ENCODE measurements at places on chromosomes 3 and 15.
A peak's percentile ranks its signal among the peaks of the same experiment; 100 is the strongest.

DNA sequence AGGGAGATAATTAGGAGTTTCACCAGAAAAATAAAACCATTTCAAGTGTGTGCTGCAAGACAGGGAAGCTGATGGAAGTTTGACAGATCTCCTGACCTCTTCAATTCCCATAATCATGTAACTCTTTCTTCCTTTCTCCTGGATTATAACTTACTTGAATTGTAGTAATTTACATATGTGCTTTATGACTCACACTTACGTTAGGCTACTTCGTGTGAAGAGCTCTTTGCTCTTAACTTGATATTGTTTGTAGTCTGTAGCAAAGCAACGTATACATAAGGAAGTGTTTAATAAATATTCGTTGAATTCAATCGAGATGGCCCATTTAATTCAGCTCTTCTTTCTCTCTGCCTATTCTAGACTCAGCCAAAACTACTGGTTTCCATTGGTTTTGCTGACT, 23.5 kb downstream of the ROBO2 start:
- DNase-seq: no peak

DNA sequence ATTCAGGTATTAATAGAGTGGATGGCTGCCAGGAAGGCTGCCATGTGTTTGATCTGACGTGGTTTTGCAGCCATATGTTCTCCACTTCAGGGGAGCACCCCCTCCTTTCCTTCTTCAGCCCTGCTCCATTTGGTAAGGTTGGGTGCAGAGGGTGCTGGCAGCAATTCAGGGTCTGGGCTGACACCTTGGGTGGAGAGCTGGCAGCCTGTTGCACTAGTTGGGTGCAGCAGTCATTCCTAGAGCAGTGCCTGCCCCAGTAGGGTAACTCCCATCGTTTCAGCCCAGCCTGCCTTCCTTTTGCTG, 1.5 kb downstream of the TYRO3 start:
- DNase-seq: no peak

DNA sequence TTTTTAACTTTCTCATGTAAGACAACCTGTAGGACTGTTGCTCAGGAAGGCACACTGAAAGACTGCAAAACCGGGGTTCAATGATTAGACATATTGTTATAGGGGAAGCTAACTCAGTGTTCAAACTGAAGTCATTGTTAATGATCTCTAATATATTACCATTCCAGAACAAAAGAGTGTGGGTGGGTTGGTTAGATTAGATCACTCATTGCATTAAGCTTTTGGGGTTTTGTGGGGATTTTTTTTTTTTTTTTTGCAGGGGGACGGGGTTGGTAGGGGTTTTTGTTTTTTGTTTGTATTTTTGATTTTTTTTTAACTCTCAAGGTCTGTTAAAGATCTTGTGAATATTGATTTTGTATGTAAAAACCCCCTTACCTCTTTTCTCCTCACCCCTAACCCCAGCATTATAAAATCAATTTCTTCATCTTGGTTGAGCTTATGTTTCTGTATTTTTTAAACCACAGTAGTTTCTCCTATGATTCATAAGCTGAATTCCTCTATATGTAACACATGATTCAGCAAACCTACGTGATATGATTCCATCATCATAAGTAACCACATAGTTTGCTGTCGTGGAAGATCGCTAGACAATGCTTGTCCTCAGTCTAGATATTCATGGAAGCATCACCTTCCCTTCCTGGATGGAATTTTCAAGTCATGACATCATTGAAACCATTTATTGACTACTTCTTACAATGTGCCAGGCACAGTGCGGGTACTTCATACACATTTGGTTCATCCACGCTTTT, 544.1 kb upstream of the MDFIC2 start:
- DNase-seq: peak; percentile 81

GRCh38 chr15:80615783-80616391, 79.2 kb upstream of the ABHD17C start:
- DNase-seq: peak; percentile 11

GRCh38 chr3:146892041-146892440, 286.9 kb upstream of the PLSCR5 start:
- no peak for DNase-seq

DNA sequence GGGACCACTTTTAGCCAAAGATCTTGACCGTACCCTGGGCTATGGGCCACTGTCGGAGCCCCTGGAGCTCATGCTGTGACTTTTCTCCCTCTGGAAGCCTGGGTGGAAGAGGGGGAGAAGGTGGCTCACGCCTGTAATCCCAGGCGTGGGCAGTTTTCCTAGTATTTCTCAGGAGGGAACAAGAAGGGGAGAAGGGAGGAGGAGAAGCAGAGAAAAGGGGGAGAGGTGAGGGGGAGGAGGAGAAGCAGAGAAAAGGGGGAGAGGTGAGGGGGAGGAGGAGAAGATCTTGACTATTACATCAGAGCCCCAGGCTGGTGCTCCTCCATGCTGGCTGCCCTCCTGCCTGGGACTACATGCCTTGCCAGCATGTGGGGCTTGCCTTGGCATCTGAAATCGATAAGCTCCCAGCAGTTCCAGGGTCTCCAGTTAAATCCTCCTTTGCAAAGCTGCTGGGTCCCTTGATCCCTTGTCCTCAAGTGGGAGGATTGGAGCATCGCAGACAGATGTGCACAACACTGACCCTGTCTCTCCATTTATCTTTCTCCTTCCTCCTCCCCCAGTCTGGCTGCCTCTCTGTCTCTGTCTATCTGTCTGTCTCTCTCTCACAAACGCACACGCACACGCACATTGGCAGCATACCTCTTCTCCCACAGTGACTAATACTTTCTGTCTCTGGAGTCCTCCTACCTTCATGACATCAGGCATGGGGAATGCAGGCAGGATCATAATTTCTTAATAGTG, 41.6 kb downstream of the MRAS start:
- peak; percentile 83 for DNase-seq

DNA sequence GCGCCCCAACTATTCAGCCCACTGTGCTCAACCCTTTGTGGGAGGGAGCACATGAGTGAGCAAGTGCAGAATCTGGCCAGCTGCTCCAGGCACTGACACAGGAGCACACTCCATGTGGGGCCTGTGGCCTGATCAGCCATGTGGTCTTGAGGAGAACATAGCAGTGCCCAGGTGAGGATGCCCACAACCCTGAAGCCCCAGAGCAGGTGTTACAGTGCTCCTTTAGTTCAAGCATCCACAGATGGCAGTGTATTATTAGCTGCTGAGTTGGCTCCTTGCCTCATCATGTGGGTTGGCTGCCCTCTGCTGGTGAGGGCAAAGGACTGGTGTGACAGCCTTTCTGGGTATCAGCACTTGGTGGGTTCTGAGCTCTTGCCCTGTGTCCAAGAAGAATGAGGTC, 1588.2 kb downstream of the SI start:
- DNase-seq: peak; percentile 42

GRCh38 chr3:123328851-123329635, 119.8 kb downstream of the ADCY5 start:
- DNase-seq: peak; percentile 18

DNA sequence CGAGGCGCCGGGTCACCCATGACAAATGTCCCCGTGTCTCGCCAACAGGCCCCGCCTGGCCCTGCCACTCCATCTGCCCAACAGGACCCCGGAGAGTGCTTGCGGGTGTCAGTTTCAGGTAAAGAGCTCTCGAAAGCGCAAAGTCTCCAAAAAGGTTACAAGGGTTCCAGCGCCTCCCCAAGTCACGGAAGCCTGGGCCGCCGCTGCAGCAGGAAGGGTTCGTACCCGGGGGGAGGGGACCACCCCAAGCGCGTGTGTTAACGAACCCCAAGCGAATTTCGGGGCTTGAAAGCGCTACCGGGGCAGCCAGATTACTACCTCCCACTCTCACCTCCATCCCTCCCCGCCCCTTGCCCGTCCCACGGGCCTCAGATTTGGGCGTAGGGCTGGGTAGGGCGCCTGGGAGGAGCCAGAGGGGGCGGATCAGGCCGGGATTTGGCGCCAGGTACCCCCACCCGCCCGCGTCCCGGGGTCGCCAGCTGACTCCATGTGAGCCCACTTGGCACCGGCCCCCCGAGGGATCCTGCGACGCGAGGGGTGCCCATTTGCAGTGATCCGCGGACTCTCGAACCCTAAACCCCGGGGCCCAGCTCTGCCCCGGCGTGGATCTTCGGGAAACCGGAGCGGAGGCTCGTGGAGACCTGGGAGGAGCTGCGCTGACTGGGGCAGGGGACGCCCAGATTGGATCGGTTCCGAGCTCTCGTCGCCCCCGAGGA, 85.9 kb downstream of the NR2F2 start:
- DNase-seq: no peak

GRCh38 chr15:31308185-31308639, 18.4 kb upstream of the KLF13 start:
- no peak for DNase-seq

- DNase-seq: peak; percentile 22
These were observed 20.1 kb upstream of the ZCWPW2 start for GRCh38 chr3:28328188-28329151.

DNA sequence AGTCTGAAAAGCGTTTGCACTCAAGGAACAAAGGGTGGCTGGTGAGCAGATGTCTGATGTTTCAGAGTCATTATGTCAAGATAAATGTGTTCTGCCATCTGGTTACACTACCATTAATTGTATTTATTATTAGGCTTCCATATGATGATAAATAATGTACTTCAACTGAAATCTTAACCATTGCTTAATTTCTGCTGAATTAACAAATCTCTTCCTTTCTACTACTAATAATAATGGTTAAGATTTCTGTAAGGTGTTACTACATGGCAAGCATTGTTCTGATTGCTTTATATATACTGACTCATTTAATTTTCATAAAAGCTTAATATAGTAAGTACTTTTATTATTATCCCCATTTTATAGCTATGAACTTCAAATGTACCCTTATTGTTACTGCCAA, 68.4 kb upstream of the GALNT15 start:
- no peak for DNase-seq

DNA sequence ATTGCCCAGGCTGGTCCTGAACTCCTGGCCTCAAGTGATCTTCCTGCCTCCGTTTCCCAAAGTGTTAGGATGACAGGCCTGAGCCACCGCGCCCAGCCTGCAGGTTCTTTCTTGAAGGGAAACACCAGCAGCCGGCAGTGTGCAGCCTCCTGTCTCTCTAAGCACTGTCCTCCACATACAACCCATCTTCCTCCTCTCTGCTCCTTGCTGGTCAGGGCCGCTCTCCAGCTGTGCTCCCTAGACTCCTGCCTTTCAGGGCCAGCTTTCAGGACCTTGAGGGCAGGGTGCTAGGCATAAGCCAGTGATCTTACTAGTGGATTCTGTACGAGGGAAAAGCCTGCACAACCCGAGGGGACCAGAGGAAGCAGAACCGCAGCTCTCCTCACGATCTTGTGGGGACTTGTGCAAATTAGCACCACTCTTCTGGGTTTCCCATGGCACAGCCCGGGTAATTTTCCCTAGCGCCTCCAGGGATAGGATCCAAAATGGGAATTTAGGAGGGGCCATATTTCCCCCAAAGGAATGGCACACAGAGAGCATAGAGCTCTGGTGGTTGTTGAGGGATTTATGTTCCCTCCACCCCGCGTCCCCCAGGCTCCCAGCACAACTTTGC, 18.2 kb upstream of the CORO2B start:
- DNase-seq: no peak

DNA sequence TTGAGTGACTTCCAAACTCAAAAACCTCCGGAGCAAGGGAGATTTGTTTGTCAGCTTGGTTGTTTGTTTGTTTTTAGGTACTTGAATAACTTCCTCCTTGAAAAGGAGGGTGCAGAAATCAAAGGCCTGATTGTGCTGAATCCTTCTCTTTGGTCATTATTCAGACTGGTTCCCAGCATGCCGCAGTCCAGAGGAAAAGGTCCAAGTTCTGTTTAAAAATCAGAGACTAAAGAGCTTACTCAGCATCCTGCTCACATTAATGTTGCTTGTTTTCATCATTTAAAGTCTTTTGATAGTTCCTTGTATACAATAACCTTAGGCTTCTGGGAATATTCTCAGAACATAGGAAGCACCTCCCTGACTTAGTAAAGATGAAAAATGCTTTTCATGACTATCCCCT, 982 bp upstream of the SCG3 start:
- DNase-seq: no peak

GRCh38 chr3:172256101-172256734, 192.0 kb downstream of the GHSR start:
- DNase-seq: peak; percentile 36

All from LHCN-M2 (cell line).